Activated CD8-positive, alpha-beta memory T cell treated with anti-CD3 and anti-CD28 coated beads for 48 hours (primary cell): ENCODE measurements at places on chromosomes 16 and 17.
A peak's percentile ranks its signal among the peaks of the same experiment; 100 is the strongest.

- DNase-seq = no peak
Measured at GRCh38 chr16:50694206-50694605, 800 bp downstream of the NOD2 start.

DNA sequence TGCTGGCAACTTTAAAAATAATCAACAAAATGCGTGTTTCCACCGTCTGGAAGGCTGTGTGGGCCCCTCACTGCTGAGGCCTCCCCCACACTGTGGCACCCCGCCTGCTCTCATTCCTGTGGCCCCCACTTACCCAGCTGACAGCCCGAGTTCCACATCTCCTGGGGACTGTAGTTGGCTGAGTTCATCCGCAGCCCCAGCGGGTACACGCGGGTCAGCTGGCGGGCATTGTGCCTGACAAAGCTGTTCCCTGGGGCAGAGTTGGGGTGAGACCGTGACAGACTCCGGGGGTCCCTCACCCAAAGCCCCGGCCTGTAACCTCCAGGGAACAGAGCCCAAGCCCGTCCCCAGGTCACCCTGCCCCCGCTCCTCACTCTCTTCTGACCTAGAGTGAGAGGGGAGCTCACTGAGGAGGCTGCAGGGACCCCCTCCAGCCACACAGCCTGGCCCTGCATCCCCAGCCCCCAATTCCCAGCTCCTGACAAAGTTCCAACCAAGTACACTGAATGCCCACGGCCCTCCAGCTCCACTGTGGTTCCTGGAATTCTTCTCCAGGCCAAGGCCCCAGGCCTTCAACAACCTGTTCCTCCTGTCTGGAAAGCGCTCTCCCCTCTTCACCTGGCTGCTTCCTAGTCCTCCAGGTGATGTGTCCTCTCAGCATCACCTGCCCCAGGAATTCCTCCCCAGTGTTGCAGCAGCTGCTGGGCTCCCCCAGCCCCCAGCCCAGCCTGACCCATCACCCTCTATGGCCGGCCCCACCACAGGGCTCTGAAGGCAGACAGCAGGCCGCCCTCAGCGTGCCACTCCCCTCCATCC is 18.0 kb downstream of the PLCD3 start:
- no peak for DNase-seq

GRCh38 chr17:79808763-79809529 is 12.1 kb upstream of the CBX8 start:
- DNase-seq = no peak

GRCh38 chr17:31431852-31432658 is 40.6 kb downstream of the RAB11FIP4 start:
- no peak for DNase-seq

- peak; percentile 73 for DNase-seq
Measured at GRCh38 chr16:84277244-84277823, 17.3 kb upstream of the WFDC1 start.

DNA sequence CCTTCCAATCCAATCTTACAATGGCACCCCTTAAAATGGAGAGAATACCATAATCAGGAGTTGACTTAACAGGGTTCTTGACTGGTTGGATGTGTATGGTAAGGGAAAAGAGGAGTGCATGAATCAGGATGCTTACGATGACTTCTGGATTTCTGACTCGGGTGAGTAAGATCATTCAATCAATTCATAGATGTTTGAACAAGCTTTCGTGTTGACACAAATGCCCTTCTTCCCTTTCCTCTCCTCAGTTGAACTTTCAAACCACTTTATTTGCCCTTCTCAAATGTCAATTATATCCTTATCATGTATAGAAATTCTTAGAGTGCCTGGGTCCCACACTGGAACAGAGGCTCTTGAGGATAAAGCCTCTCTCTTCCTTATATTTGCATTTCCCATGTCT is 25.9 kb downstream of the ABCC12 start:
- DNase-seq = no peak

- DNase-seq = no peak
Measured at GRCh38 chr17:79396696-79397095, 214.2 kb downstream of the RBFOX3 start.

DNA sequence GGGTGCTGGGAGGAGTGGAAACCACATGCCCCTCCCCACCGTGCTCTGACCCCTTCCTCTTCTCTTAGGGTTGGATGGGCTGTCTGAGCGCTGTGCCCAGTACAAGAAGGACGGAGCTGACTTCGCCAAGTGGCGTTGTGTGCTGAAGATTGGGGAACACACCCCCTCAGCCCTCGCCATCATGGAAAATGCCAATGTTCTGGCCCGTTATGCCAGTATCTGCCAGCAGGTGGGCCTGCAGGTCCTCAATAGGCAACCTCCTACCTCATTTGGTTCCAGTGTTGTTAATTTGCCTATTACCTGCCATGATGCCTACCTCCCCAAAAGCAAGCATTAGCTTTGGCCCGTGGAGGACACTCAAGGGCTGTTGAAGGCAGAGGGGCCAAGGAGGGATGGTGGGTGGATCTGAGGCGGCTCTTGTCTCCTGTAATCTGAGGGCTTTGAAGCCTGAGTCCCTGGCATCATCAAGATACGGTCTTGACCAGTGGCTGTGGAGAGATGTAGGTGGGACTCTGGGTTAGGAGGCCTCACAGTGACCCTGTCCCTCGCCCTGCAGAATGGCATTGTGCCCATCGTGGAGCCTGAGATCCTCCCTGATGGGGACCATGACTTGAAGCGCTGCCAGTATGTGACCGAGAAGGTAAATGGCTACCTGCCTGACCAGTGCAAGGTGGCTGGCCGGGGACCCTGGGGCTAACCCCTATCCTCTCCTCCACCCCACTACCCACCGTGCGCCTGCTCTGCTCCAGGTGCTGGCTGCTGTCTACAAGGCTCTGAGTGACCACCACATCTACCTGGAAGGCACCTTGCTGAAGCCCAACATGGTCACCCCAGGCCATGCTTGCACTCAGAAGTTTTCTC is 3.4 kb downstream of the ALDOA start:
- no peak for DNase-seq
